ENCODE measurements at places on chromosomes 16 and 17. TPM values are rescaled to one million over a fixed set of nuclear protein-coding genes. Genes with fewer than 3 reads are reported as not detected.

Gene AFMID
- total RNA-seq = 50.4 TPM

Gene KRT10
- total RNA-seq = 30.1 TPM

Gene MSLN
- total RNA-seq = 53.1 TPM

- DNase-seq = no peak
These were observed 4.8 kb downstream of the RPA1 start for GRCh38 chr17:1834380-1835149.

DNA sequence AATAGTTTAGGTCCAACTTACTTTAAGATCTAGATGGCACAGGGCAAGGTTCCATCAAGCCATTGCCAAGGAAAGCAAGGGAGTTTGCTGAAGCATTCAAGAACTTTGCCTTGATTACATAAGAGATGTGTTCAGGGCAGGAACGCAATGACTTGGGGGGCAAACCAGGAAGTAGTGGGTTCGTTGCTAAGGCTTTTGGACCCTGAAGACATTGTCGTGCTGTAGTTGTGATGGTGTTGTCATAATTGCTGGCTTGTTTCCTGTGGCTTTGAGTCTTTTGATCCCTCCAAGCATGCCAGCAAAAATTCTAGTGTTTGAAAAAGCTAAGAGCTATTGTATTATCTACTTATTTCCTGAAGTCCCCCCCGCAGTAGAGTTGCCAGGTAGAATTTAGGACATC, 70.7 kb upstream of the HNF1B start:
- no peak for DNase-seq

DNA sequence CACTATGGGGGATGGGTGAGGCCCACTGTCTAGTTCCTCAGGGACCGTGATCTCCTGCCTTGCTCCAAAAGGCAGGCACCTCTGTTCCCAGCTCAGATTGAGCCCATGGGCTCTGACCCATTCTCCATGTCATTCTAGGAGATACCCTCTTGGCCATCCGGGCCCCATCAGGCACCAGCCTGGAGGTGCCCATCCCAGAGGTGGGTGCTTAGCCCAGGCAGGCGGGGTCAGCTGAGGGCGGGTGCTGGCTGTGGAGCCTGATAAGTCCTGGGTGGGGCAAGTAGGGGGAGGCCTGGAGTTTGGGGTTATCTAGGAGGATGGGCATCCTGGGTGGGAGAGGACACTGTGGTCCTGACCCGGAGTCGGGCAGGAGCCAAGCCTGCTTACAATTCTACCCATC, 2.3 kb downstream of the E2F4 start:
- no peak for DNase-seq

- DNase-seq = no peak
These were observed 23.8 kb downstream of the TMEM94 start for GRCh38 chr17:75480281-75480680.

- DNase-seq = no peak
These were observed 53.0 kb upstream of the METRNL start for GRCh38 chr17:83026311-83026811.

- no peak for DNase-seq
These were observed 33.2 kb downstream of the EEF2K start for GRCh38 chr16:22239131-22239805.

DNA sequence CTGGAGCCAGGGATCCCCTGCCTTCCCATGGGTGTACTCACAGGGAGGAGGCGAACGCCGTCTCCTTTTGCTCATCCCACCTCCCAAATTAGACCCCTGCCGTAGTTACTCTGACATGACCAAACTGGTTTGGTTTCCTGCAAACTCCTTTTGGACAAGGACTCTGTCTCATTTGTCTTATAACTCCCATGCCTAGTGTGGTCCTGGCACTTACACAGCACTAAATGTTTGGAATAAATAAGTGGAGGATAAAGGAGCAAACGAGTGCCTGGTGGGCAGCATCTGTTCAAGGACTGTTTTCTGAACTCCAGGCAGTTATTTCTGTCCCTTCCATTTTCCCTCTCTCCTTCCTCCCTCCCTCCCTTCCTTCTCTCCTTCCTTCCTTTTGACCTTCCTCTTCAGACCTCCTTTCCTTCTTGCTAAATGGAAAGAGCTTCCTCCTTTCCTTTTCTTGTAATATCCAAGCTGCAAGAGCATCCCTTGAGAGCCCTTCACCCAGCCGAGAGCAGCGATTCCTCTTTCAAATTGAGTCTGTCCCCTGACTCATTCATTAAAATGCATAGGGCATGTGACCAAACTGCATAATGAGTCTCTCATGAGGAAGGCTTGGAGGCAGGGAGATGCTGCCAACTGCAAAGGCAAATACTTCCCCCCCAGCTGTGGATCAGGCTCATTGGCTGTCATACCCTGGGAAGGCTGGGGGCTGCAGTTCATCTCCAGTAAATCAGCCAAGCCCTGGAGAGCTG, 36.8 kb downstream of the CHD9 start:
- DNase-seq = no peak

DNA sequence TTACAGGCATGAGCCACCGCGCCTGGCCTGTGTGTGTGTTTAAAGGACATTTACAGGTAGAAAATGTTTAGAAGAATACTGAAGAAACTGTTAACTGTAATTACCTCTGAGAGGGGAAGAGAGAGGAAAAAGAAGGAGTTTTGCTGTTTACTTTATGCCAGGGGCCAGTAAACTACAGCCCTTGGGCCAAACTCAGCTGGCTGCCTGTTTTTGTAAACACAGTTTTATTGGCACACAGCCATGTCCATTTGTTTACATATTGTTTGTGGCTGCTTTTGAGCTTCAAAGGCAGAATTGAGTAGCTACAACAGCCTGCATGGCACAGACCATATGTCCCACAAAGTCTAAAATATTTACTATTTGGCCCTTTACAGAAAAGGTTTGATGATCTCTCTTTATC, 76.4 kb downstream of the GPR139 start:
- DNase-seq = no peak
